ENCODE measurements at places on chromosomes 3 and 15.

DNA sequence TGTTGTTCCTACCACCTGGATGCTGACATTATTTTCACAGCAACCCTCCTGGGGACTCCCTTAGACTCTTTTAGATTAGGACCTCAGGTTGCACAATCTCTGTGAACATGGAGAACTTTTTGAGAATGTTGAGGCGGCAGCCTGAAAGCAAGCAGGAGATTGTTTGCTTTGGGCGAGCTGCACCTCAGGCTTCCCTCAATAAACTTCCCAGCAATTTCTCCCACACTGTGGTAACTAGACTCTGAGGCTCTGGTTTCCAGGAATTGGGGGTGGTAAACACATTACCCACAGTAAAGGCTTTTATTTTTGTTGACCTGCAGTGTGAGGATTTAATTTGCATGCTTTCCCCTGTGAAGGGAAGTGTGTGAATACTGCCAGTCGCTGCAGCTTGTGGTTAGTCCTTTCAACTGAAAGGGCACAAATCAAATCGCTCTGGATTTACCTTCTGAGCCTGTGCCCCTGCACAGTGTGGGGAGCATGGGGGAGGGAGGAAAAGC lies 35.2 kb upstream of the SIAH2 start:
- DNase-seq, result no peak

- peak; percentile 96 for DNase-seq
Measured at GRCh38 chr3:120144267-120144666, 50.0 kb upstream of the GSK3B start.

GRCh38 chr3:63654931-63655330 lies 2.5 kb downstream of the SNTN start:
- no peak for DNase-seq

- no peak for DNase-seq
Measured at GRCh38 chr3:197782230-197782629, 8.8 kb upstream of the LRCH3 start.

DNA sequence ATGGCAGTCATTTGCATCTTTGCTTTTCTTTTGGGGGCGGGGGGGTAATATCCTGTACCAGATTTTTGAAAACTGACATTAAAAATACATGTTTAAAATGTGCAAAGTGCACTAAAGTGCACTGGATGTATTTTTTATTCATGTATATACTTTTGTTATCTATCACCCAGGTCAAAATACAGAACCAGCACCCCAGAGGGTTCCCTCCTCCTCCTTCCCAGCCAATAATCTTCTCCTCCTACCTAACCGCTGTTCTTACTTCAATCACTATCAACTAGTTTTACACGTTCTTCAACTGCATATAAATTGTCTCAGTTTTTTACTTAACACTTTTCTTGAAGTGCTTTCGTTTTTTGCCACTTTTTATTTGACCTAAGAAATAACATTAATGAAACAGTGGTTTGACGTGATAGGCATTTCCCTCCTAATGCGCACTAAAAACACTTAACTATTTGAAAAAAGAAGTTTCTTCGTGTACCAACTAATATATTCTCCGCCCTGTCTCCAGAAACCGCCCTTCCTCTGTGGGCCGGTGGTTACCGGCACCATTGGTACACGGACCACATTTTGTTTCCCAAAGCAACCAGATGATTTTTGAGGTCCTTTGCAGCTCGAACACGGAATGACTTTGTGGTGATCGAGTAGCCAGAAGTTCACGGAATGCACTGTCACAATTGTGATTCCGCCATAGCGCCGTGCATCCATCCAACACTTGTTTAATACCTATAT lies 836 bp upstream of the AKAP13 start:
- DNase-seq, result peak; percentile 48

GRCh38 chr15:31447931-31448634 lies 121.4 kb downstream of the KLF13 start:
- DNase-seq, result no peak

GRCh38 chr3:107283948-107284347 lies 93.3 kb upstream of the CCDC54 start:
- DNase-seq, result no peak

- DNase-seq, result no peak
Measured at GRCh38 chr3:194136519-194137007, 615 bp downstream of the HES1 start.

GRCh38 chr15:62684123-62684808 lies 358.3 kb upstream of the TPM1 start:
- DNase-seq, result no peak

DNA sequence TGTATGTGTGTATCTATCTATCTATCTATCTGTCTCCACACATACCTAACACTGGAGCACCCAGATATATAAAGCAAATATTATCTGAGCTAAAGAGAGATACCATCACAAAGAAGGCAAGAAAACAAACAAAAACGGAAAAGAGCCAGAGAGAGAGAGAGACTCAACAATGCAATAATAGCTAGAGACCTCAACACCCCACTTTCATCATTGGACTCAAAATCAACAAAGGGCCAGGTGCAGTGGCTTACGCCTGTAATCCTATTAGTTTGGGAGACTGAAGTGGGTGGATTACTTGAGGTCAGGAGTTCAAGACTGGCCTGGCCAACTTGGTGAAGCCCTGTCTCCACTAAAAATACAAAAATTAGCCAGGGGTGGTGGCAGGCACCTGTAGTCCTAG lies 23.4 kb downstream of the NCBP2 start:
- DNase-seq, result no peak

DNA sequence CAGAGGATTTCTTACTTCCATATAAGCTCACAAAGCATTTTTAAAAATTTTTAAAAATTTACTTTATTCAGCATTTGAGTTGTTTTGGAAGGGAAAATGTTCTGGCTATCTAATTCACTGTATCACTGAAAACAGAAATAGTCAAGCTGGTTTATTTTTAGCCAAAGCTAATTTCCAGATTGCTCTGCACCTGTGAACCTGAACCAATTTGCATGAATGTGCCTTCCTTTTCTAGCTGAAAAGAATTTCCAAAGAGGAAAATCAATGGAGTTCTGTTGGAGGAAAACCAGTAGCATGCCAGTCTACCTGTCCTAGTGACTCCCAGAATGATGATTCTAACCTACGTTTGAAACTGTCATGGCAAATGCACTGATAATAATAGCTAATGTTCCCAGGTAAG lies 134.2 kb upstream of the LIPC start:
- no peak for DNase-seq

- peak; percentile 68 for DNase-seq
Measured at GRCh38 chr15:31364301-31365031, 37.8 kb downstream of the KLF13 start.

DNA sequence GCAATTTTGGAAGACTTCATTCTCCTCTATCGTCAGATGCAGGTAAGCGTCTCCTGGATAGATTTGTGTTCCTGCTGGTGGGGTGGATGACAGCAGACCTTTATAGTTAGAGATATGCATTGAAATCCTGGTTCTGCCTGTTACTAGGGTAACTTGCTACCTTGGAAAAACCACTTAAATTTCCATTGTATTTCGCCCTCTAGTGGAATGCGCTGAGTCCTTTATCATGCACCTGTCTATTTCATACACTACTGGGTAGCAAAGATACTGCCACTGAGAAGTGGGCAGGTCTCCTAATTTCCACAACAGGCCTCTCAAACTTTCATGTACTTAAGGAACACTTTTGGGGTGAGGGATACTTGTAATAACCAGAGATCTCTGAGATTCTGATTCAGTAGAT lies 209.5 kb upstream of the SUCLG2 start:
- DNase-seq, result peak; percentile 25

- no peak for DNase-seq
Measured at GRCh38 chr3:39519103-39519502, 51.6 kb downstream of the MOBP start.

GRCh38 chr15:78361771-78362506 lies 21.8 kb downstream of the CRABP1 start:
- DNase-seq, result no peak

DNA sequence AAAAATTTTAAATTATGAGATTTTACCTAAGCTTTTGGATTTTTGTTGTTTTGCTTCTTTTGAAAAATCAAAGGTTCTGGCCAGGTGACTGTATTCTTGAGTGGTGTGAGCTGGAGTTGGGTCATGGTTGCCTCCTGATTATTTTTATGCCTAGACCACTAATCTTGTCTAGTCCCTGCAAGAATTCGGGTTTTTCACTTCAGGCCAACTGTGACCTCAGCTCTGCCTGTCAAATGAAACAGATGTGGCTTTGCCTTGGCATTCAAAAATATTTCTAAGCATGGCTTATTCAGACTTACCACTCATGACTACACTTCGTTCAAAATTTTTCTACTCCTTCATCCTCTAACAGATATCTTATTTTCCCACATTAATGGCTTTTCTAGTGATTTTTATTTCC lies 25.4 kb upstream of the CDV3 start:
- no peak for DNase-seq

DNA sequence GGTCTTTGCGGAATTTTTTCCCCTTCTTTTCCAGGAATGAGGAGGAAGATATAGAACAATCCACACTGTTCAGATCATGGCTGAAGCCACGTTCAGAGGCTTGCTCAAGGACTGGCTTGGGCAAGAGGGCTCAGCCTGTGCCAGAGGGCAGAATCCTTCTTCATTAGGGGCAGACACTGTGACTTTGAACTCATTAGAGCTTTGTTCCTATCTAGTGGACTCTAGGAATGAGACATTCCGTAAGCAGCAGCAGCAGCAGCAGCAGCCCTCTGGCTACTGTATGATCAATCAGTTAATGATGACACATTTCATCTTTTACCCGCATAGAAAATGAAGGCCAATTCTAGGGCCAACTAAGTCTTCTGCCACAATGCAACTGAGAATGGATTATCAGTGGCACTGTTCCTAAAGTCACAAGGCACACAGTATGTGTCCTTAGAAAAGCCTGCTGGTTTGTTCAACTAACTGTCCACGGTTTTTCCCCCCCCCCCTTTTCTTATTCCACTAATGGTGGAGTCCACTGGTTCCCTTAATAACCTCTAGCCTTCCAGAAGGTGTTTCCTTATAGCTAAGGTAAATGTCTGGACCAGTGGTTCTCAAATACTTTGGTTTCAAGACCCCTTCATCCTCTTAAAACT lies 1.7 kb upstream of the RAB8B start:
- DNase-seq, result peak; percentile 52

DNA sequence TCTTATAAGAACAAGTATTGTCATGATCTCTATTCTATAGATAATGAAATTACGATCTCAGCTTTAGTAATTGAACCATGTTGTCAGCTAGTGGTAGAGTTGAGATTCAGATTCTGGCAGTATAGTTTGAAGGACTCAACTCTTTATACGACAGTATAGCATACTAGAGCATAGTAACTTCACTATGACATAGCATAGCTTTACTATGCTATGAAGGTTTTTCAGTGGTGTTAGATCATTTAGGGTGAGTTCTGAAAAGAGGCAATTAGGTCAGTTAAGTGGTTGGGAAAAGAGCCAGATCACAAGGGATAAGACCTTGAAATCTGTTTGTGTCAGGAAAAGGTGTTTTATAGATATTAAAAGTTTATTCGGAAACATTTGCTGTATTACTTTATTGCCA lies 8.1 kb downstream of the STX19 start:
- no peak for DNase-seq

- DNase-seq, result no peak
Measured at GRCh38 chr3:46496746-46497555, 825 bp upstream of the RTP3 start.

- no peak for DNase-seq
Measured at GRCh38 chr3:85364296-85364909, 405.6 kb downstream of the CADM2 start.

GRCh38 chr3:39170461-39170860 lies 17.1 kb upstream of the CSRNP1 start:
- no peak for DNase-seq

- DNase-seq, result no peak
Measured at GRCh38 chr3:128345196-128345595, 121.5 kb downstream of the DNAJB8 start.

DNA sequence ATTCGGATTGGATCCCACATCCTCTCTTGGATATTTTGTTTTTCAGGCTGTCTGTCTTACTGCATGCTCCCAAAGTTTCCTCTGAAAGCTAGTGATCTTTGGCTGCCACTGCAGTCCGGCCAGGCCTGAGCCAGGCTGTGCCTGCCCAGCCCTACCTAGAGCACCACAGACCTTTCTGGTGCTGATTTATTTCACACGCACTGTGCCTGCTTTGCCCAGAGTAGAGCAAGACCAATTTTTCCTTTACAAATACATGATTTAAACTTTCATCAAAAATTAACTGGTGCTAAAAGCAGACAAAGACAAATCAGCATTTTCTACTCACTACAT lies 28.0 kb upstream of the NDUFB4 start:
- no peak for DNase-seq

DNA sequence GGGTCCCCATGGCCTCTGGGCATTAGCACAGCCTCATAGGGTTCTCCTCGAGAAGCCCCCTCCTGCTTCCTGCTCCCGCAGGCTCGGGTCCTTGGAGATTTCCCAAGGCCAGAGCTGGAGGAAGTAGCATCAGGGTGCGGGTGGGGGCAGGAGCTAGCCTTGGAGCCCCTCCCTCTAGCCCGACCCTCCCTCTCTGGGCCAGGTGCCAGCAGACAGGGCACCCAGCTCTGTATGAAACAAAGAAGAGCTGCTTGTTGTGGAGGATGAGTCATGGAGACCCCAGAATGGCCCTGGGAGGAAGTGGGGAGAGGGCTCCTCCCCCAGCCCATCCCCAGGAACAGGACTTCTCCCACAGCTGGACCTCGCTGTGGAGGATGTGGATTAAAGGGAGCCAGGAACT lies 29.2 kb downstream of the EPHB3 start:
- no peak for DNase-seq

- no peak for DNase-seq
Measured at GRCh38 chr3:97464035-97464434, 300.5 kb upstream of the ARL6 start.

DNA sequence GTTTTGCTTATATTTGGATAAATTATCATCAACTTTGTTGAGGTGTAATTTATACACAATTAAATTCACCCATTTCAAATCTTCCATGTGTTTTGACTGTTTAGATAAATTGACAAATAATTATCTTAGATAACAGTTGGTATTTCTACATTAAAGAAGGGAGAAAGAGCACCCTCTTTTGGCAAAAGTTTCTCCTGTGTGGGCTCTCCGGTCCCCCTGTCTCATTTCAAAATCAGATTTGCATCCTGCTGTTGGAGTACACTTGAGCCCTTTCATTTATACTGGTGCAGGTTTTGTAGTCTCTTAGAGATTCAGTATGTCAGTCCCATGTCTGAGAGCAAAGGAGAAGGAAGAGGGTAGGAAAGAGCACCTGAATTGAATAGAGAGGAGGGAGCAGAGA lies 49.4 kb downstream of the NKIRAS1 start:
- DNase-seq, result no peak

DNA sequence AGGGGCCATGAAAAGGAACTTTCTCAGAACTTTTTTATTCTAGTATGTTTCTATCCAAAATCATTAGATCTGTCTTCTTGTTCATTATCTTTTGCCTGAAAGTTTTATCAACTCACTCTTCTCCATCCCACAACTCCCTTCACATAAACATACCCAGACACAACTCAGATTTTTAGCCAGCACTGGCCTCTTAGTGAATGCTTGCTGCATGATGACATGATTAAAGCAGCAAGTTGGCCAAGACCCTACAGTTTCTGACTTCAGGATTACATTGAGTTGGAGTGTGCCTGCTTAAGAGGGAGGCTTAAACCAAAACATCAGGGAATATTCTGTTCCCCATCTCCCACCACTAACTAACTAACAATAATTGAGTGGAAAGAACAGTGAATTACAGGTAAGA lies 38.1 kb downstream of the PLSCR2 start:
- no peak for DNase-seq

- no peak for DNase-seq
Measured at GRCh38 chr3:63908081-63908736, 4.0 kb downstream of the SCAANT1 start.

- DNase-seq, result peak; percentile 14
Measured at GRCh38 chr3:70090322-70090913, 90.9 kb downstream of the SAMMSON start.

GRCh38 chr3:13896473-13897154 lies 16.7 kb upstream of the WNT7A start:
- peak; percentile 79 for DNase-seq

GRCh38 chr3:52891615-52892081 lies 5.7 kb downstream of the STIMATE start:
- DNase-seq, result peak; percentile 18

Measured in kidney tubule cell (primary cell).